ENCODE measurements at places on chromosomes 5 and 9.

DNA sequence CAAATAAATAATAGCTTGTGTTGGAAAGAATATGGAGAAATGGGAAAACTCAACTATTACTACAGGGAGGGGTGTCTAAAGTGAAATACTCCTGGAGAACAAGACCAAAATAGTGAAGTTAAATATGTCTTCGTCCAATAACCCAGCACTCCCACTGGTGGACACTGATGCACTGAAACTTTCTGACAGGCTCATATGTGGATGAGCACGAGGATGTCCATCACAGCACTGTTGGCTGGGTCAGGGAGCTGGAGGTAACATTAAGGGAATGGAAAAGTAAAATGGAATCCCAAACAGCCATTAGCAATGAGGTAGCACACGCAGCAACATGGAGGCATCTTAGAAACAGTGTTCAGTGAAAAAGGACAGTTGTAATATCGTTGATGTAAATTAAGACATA lies 86.5 kb downstream of the LMNB1 start:
- DNase-seq, result no peak

DNA sequence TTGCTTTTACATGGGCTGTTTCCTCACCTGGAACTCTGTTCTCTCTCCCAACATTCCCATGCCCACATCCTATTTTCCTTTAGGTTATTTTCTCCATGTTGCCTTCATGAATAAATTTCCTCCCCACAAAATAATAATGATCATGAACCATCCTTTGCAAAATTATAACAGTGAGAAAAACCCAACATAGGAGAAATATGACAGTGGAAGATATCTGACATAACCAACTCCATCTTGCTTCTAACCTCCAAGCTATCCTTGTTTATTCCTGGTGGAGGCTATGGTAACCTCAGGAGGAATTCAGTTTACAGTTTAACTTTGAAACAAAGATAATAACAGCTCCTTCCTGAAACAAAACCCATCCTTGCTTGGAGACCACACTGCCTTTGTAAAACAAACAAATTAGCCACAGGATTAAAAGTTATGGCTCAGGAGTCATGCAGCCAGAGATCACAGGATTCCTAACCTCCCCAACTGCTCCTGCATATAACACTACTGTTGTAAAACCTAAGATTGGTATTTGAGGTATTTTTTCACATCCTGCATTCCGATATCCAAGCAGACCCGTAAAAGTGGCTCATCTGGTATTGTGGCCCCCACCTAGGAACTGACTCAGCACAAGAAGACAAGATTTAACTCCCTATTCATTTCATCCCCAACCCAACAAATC lies 212.4 kb downstream of the TRIM32 start:
- no peak for DNase-seq

DNA sequence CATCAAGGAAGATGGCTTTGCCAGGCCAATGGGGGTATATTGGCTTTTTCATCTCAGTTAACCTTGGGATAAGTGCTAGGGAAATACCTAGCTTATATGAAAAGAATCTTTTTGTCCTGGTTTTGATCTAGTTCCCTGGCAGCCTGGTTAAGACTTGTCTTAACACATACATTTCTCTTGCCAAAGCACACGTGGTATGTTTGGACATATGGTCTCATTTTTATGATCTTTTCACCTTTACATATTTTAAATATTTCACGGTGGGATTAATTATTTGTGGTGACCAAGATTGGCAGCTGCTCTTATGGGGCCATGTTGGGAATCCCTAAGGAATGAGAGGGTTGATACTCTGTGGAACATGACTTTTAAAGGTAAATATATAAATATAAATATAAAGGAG lies 312.5 kb downstream of the NPR3 start:
- DNase-seq, result no peak

GRCh38 chr9:136696502-136696901 lies 9.2 kb upstream of the AGPAT2 start:
- no peak for DNase-seq

GRCh38 chr5:16546732-16547131 lies 70.1 kb downstream of the RETREG1 start:
- DNase-seq, result no peak

GRCh38 chr9:90830977-90831376 lies 29.4 kb downstream of the SYK start:
- DNase-seq, result peak; percentile 38

- DNase-seq, result no peak
Measured at GRCh38 chr9:136868644-136869043, 2.5 kb upstream of the EDF1 start.
